ENCODE measurements at places on chromosomes 6 and 20. TPM values are rescaled to one million over a fixed set of nuclear protein-coding genes. Genes with fewer than 3 reads are reported as not detected.

LBP gene
- total RNA-seq, result 1.5 TPM

PEX6 gene
- total RNA-seq, result 5.5 TPM

BACH2 gene
- 0.30 TPM for total RNA-seq

CPXM1 gene
- total RNA-seq, result not detected

TFAP2A gene
- 17.3 TPM for total RNA-seq

BPIFB2 gene
- total RNA-seq, result not detected

DCBLD1 gene
- 30.9 TPM for total RNA-seq

EYA2 gene
- 3.0 TPM for total RNA-seq

NRM gene
- 30.4 TPM for total RNA-seq

PACRG gene
- not detected for total RNA-seq

BTNL2 gene
- not detected for total RNA-seq

DNMT3B gene
- 5.3 TPM for total RNA-seq

SYCP2 gene
- 0.81 TPM for total RNA-seq

TREML1 gene
- not detected for total RNA-seq

HTR1E gene
- total RNA-seq, result not detected

ESR1 gene
- not detected for total RNA-seq

MDN1 gene
- 16.1 TPM for total RNA-seq
